ENCODE measurements at places on chromosomes 1 and 21. TPM values are rescaled to one million over a fixed set of nuclear protein-coding genes. Genes with fewer than 3 reads are reported as not detected.

GRCh38 chr21:41360072-41360821 is 1.6 kb upstream of the MX2 start:
- DNase-seq, result no peak

A3GALT2 gene
- not detected for total RNA-seq

DNA sequence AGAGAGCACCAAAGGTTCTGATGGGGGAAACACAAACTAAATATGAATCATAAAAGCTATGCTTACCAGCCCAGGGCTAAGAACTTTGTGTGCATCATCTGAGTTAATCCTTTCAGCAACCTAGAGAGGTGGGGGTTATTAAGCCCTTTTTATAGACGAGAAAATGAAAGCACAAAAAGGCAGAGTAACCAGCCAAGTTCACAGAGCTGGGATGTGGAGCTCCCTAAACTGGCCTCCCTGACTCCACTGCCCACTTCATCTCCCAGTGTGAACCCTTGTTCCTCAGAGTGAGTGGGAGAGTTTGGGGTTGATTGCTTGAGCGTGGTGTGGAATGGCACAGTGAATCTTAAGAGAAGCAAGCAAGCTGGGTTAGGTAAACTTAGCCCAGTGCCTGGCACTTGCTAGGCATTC is 10.8 kb upstream of the BCAR3 start:
- no peak for DNase-seq

GRCh38 chr1:25487628-25488027 is 55.8 kb upstream of the LDLRAP1 start:
- DNase-seq, result no peak

GRCh38 chr1:153531638-153532037 is 4.2 kb downstream of the S100A6 start:
- no peak for DNase-seq

Data from kidney epithelial cell (primary cell).